ENCODE measurements at places on chromosomes 2 and 18. TPM values are rescaled to one million over a fixed set of nuclear protein-coding genes. Genes with fewer than 3 reads are reported as not detected.

Gene ASXL3
- total RNA-seq, result not detected

Gene RGPD3
- not detected for total RNA-seq

Gene SLC5A7
- not detected for total RNA-seq

Gene ALPI
- total RNA-seq, result not detected

Gene SP140
- total RNA-seq, result 53.3 TPM
